ENCODE measurements at places on chromosomes 7 and 10. TPM values are rescaled to one million over a fixed set of nuclear protein-coding genes. Genes with fewer than 3 reads are reported as not detected.

GRCh38 chr7:43872406-43873110 is 3.2 kb upstream of the MRPS24 start:
- DNase-seq: peak; percentile 87

DNA sequence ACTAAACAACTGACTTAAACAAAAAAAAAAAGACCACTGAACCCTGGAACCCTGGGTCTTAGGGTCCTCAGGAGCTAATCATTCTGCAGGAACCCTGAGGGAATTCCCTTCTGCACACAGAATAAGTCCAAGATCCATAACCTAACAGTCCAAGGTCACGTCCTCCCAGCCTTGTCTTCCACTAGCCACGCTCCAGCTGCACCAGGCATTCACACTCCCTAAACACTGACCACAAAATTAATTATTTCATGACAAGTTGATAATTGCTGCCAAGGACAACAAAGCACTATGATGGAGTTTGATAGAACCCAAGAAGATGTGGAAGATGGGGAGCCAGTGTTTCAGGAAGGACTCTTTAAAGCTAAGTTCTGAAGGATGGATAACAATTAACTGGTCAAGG is 130.6 kb downstream of the SH3PXD2A start:
- no peak for DNase-seq

GRCh38 chr10:89158446-89158845 is 48.7 kb downstream of the CH25H start:
- peak; percentile 77 for DNase-seq

Gene ITIH2
- total RNA-seq: not detected

GRCh38 chr7:44963364-44964290 is 15.2 kb downstream of the MYO1G start:
- no peak for DNase-seq

GRCh38 chr7:44608916-44609648 is 2.7 kb downstream of the OGDH start:
- peak; percentile 69 for DNase-seq

- DNase-seq: peak; percentile 93
These were observed 107.9 kb upstream of the FAM180A start for GRCh38 chr7:135856356-135857144.

- DNase-seq: no peak
These were observed 3.6 kb downstream of the PCBD1 start for GRCh38 chr10:70884741-70885140.

GRCh38 chr7:116283595-116284204 is 73.4 kb downstream of the TES start:
- DNase-seq: no peak

DNA sequence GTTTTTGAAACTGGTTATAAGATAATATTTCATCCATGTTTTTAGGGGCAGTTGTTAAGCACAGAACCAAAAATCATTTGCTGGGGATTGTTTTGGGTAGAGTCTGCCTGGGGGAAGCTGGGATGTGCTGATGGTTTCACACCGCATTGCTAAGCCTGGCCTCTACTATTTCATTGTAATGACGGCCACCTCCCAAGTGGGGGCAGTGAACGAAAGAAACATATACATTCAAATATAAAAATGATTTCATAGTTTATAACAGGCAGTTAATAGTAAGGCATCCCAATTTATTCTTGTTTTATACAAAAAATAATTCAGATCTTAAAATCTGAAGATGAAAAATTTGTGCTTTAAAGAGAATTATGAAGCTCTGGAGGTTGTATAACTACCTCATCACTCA is 750.8 kb downstream of the REEP3 start:
- DNase-seq: no peak

All from A172 (cell line).